ENCODE measurements at places on chromosomes 3 and 15. TPM values are rescaled to one million over a fixed set of nuclear protein-coding genes. Genes with fewer than 3 reads are reported as not detected.
A peak's percentile ranks its signal among the peaks of the same experiment; 100 is the strongest.

DNA sequence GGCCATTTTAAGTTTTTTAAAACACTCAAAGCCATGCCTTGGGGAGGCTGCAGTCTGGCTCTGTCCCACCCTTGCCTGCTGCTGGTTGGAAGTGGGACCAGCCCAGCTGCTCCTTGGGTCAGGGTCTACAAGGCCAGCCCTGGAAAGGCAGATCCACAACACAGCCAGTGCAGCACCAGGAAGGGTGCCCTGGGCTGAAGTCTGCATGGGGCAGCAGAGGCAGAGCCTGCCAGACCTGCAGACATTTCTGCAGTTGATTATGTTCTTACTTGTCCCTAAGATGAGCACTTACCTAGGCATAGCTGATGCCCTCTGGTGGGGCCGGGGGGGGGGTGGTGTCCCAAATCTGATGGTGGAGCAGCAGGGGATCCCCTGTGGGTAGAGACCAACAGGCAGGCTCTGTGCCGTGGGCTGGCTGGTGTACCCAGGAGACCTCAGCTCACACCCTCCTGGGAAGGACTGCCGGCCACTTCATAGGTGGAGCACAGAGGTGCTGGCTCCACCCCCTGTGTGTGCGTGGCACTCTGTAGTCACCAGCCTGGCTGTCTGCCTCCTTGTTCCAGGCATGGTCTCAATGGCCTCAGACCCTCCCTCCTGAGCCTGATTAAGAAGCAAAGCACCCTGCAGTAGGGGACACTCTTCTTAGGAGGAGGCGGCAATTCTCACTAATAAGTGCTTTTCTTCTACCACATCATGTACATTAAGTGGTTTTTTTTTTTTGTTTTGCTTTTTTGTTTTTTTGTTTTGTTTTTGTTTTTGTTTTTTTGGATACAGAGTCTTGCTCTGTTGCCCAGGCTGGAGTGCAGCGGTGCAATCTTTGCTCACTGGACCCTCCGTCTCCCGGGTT lies 97.4 kb upstream of the KLF13 start:
- peak; percentile 84 for DNase-seq

DNA sequence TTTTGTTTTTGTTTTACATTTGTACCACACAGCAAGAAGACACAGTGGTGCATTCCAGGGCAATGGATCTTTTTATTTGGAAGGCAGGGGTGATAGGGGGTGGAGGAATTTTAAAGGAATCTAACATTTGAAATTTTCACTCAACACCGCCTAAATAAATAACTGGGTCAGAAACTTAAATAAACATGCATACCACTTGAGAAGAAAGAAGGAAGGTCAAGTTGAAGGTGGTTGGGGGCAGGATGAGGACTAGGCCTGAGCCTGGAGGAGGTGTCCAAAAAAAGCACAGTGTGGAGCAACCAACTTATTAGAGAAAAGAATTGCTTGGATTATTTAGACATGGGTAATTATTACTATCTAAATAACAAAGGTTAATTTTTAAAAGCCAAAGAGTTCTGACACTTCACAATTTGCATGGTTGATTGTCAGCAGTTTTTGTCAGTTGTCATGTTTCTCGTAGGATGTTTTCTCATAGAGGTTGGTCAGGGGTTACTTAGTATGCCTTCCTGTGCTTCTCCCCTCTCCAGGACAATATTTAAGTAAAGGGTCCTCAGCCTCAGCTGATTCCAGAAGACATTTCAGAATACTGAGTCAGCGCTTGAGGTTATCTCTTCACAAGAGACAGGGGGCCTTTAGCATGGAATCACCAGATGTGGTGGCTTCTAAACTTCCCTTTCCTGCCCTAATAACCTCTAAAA lies 173.7 kb upstream of the SLC2A2 start:
- DNase-seq, result no peak

- no peak for DNase-seq
Measured at GRCh38 chr3:187615630-187616029, 54.6 kb downstream of the SST start.

- DNase-seq, result no peak
Measured at GRCh38 chr15:41562784-41563198, 3.8 kb downstream of the TYRO3 start.

- no peak for DNase-seq
Measured at GRCh38 chr15:92163641-92164040, 230.0 kb upstream of the ST8SIA2 start.

GRCh38 chr3:61780455-61781228 lies 219.3 kb downstream of the PTPRG start:
- DNase-seq, result no peak

- no peak for DNase-seq
Measured at GRCh38 chr15:52068004-52068615, 44.5 kb downstream of the BCL2L10 start.

GRCh38 chr3:10337323-10338163 lies 16.6 kb upstream of the SEC13 start:
- no peak for DNase-seq

DNA sequence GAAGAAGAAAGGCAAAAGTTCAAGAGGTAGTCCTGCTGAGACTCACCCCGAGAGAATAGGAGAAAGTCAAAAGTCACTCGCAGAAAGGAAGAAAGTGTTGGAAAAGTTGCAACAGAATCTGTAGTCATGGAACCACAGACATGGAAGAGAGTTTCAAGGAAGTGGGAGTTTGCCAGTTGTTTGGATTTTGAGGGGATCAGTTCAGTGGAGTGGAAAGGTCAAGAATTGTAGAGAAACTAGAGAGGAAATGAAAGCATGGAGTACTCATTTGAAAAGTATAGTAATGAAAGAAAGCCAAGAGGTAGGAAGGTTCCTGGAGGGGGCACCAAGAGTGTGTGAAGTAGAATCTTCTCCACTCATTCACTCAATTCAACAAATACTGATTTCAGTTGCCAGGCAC lies 34.7 kb downstream of the SPTSSB start:
- no peak for DNase-seq

- DNase-seq, result no peak
Measured at GRCh38 chr3:15808679-15809310, 11.0 kb upstream of the ANKRD28 start.

DNA sequence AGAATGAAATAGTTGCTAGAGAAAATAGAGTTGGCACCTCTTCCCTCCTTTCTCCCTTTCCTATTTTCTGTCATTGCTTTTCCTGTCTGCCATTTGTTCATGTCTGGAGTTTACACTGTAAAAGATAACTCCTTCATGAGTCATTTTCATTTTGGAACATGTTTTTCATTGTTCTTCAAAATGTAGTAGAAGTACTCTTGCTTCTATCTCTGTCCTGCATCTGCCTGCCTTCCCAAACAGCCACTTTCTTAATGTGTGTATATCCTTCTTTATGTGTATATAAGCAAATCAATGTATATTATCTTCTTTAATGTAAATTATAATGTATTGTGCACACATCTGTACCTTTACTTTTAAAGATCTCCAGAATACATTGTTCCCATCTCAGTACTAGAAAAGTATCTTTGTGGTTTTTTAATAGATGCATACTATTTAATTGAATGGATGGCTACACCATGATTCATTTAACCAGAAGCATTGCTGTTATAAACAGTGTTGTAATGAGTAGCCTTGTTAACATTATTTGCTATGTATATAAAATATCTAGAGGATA lies 41.1 kb downstream of the TSC22D2 start:
- DNase-seq, result no peak

DNA sequence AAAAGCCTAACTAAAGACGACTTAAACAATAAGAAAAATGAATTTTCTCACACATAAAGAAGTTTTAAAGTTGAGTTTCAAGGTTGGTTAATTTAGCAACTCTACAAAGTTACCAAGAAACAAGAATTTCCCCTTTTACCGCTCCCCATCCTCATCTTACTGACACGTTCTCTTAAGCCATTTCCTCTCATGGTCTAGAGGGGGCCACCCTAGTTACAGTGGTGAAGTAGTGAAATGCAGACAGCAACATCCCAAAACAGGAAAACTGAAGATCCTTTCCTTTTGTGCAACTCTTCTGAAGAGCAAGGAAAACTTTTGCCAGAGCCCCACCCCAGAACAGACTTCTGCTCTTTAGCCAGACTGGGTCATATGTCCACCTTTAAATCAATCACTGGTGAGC lies 17.3 kb upstream of the SOX14 start:
- no peak for DNase-seq

DNA sequence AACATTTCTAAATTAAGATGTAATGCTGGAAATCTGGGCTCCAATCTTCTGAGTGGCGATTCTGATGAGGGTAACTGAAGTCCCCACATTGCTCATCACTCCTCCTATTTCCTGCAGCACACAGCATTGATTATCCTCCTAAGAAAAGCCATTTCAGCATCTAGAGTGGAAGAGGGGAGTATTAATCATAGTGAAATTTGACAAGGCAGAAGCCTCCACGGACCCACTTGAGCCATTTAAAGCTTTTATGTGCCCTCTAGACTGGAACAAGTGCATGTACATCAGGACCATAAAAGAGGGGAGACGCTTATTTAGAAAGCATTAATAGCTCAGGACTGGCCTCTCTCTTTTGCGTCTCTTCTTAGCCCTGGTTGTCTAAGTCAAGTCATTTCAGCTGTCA lies 25.8 kb downstream of the AQP9 start:
- no peak for DNase-seq

DNA sequence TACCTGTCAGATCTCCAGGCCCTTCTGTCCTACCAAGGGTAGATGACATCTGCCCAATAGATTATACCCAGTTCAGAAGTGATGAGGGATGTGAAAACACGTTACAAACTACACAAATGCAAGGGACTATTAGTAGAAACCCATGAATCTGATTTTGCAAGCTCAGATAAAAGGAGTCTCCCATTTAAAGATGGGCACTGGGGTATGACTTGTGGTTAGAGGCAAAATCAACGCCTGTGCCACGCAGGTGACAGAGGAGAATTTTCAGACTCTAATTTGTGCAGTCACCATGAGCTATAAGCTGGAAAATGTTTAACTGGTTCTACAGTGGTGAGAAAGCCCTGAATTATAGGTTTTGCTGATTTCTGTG lies 184.4 kb upstream of the LPP start:
- no peak for DNase-seq

- no peak for DNase-seq
Measured at GRCh38 chr3:49912881-49913281, 9.2 kb upstream of the MST1R start.

- DNase-seq, result no peak
Measured at GRCh38 chr3:171285287-171285686, 174.9 kb downstream of the TNIK start.

DNA sequence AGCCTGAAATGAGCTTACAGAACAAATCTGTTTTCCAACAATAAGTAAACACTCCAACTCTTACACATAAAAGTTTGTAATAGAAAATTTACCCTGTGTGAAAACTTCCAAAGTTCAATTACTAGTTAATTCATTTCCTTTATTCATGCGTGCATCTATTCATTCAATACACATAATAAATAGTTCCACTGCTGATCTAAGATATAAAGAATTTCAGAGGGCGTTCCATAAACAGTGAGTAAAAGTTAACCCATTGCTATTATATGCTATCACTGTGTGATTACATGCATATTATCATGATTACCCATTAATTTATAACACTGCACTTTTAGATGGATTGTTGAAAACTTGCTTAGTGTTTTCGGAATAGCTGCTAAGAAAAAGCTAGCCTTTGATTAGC lies 36.2 kb upstream of the CFAP20DC start:
- DNase-seq, result no peak

GRCh38 chr3:160210799-160211221 lies 14.4 kb upstream of the C3orf80 start:
- DNase-seq, result no peak

GRCh38 chr3:4494895-4495264 lies 1.7 kb downstream of the ITPR1 start:
- no peak for DNase-seq

DNA sequence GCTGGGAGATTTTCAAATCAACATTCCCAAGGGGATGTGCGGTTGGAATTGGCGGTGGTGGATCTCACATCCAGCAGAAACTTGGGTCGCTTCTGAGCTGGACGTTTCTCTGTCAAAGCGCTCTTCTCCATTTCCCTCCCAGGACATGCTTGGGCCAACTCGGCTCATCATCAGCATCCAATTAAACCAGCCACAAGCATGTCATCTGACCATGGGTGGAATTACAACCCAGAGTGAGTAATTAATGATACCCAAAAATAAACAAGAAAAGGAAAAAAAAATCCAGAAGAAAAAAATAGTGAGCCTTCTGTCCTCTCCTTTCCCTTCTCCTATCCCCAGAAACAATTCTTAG lies 111.2 kb downstream of the XXYLT1 start:
- DNase-seq, result no peak

- no peak for DNase-seq
Measured at GRCh38 chr3:175335229-175335628, 476.1 kb downstream of the NAALADL2 start.

DNA sequence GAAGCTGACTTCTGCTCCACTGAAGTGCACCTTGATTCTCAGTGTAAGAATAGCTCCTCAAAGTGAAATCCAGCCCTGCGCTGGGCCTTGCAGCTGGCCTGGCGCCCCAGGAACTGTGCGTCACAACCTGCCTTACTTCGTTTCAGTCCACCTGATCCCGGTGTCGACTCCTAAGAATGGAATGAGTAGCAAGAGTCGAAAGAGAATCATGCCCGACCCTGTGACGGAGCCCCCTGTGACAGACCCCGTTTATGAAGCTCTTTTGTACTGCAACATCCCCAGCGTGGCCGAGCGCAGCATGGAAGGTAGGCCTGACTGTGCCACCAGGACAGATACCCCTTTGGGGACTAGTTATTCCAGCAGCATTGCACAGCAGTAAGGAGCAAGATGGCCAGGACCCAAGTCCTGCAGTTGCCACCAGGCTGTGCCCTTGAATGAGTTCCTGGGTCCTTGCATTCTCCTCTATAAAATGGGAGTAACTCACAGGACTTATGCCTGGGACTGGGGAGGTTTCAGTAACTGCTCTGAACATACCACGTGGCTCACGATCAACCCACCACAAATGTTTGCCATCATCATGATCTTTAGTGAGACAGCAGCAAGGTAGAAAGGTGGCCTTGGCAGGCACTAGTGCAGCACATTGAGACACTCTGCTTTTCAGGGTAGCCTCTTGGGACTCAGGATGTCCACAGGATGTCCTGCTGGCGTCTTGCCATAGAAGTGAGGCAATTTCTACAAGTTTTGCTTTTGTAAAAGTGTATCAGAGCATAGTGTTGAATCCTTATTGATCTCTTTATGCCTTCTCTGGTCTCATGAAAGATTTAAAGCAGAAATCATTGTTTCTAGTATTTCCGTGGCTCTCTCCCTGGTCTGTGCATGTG lies 46.8 kb downstream of the PXYLP1 start:
- no peak for DNase-seq

GRCh38 chr3:193831495-193832455 lies 238.8 kb downstream of the OPA1 start:
- DNase-seq, result no peak

CERS3 gene
- total RNA-seq, result not detected

GTPBP8 gene
- 16.7 TPM for total RNA-seq

REC114 gene
- not detected for total RNA-seq

XIRP1 gene
- not detected for total RNA-seq

GOLGA8J gene
- total RNA-seq, result not detected

IFT57 gene
- total RNA-seq, result 46.7 TPM

TEX55 gene
- not detected for total RNA-seq

CCNB2 gene
- 17.6 TPM for total RNA-seq

CPLX3 gene
- total RNA-seq, result not detected

HRH1 gene
- total RNA-seq, result 13.8 TPM

Data from left colon (tissue), 2 donors.